ENCODE measurements at places on chromosomes 5 and 9.
A peak's percentile ranks its signal among the peaks of the same experiment; 100 is the strongest.

DNA sequence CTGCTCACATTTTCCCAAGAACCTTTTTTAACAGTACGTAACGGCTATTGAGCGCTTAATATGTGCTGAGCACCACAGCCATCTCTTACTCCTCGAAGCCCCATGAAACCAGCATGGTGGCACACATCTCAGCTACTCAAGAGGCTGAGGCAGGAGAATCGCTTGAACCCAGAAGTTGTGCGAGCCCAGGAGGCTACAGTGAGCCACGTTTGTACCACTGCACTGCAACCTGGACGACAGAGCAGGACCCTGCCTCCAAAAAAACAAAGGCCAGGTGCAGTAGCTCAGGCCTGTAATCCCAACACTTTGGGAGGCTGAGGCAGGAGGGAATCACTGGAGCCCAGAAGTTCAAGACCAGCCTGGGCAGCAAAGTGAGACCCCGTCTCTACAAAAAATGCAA is 28.2 kb downstream of the AQP7 start:
- no peak for DNase-seq

GRCh38 chr9:1959371-1959770 is 55.8 kb upstream of the SMARCA2 start:
- DNase-seq = no peak

GRCh38 chr9:93592008-93592642 is 15.7 kb downstream of the PHF2 start:
- no peak for DNase-seq

GRCh38 chr5:35956429-35956828 is 18.0 kb upstream of the CAPSL start:
- peak; percentile 33 for DNase-seq

GRCh38 chr9:114643896-114644295 is 13.7 kb downstream of the TEX53 start:
- DNase-seq = no peak

- DNase-seq = no peak
Measured at GRCh38 chr5:115494570-115495289, 49.8 kb downstream of the FEM1C start.

- DNase-seq = no peak
Measured at GRCh38 chr5:140292212-140293036, 10.5 kb downstream of the PFDN1 start.

DNA sequence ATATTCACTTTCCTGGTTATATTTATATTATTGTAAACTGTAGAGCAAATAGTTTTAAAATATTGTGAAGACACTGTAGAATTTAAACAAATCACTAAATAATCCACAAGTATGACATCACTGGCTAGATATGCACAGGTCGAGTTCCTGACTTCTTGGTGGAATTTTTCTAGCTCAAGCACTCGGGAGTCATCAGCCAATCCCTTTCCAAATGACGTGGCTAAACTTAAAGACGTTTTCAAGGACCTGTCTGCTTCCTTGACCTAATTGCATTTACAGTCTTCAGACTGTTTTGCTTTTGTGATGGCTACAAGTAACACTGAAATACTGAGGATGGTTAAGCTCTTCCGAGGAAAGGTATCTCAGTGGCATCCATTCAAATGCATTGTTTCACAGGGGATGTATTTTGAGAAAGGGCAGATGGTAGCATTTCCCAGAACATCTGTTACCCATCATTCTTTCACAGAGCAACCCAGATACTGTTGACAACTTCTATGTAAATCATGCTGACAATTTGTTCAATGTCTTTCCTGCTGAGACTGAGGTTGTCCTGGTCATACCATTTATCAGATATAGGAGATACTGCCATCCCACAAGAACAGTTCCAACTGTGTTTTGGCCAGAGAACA is 262.8 kb downstream of the CDH10 start:
- no peak for DNase-seq

GRCh38 chr9:114321759-114322158 is 1.1 kb upstream of the ORM1 start:
- DNase-seq = no peak

- DNase-seq = no peak
Measured at GRCh38 chr5:25327172-25327571, 682.4 kb upstream of the CDH10 start.

- no peak for DNase-seq
Measured at GRCh38 chr5:35125746-35126145, 78.0 kb upstream of the AGXT2 start.

- no peak for DNase-seq
Measured at GRCh38 chr5:172994405-172994804, 10.8 kb downstream of the ATP6V0E1 start.

DNA sequence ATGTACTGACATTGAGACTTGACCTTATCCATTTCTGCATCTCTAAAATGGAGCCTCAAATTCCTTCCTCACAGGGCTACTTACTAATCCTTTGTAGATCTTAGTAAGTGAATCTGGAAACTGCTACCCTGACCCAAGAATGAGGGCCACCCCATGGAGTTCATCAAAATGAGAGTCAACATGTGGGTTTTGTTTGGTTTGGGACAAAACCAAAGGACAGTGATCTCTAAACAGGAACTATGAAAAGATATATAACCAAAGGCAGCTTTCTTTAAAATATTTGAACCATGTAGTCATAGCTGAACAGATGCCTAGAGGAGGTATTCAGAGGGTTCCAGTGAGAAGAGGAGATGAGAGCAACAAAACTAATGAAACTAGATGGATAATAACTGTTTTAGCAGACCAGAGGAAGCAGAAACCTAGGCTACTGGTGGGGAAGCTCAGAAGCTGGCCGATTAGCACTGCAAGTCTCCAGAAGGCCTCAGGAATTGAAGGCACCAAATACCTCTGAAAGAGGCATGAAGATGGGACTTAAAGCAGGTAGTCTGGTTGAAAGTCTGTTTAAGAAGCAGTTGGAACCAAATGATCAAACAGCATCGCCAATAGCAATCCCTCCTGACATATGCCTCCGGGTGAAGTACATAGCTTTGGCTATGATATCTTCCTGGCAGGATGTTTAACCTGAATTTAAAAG is 45.8 kb downstream of the THOC3 start:
- no peak for DNase-seq

GRCh38 chr5:14741801-14742440 is 77.4 kb downstream of the OTULIN start:
- DNase-seq = no peak

GRCh38 chr5:10921160-10921559 is 160.1 kb upstream of the DAP start:
- DNase-seq = no peak

GRCh38 chr9:130932255-130933079 is 6.6 kb downstream of the FIBCD1 start:
- DNase-seq = no peak

DNA sequence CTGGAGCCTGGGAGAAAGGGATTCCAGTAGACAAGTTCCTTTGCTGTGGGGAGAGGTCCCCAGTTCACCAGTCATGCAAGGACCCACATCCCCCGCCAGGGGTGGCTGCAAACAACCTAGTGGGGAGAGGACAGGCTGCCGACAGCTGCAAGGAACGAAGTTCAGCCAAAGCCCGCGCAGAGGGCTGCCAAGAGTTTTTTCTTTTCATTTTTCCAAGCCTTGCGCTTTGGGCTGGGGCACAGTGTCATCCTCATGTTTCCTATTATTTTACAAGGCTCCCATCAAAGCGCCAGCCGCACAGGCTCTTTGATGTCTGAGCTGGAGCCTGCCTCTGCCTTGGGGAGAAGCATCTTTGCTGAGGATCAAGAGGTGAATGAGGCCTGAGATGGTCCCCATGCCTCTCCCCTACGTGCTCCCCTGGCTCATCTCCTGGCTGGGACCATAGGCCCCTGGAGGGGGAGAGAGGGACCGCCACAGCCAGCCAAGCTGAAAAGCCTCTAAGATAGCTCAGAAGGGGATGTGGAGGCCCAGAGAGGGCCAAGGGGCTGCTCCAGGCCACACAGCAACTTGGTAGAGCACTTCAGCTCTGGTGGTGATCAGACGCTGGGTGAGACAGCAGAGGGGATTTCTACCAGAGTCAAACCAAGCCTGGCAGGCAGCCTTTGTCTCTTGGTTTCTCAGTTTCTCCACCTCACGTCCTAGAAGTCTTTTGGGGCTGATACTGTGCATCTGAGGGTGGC is 50.4 kb upstream of the SYNPO start:
- DNase-seq = no peak

DNA sequence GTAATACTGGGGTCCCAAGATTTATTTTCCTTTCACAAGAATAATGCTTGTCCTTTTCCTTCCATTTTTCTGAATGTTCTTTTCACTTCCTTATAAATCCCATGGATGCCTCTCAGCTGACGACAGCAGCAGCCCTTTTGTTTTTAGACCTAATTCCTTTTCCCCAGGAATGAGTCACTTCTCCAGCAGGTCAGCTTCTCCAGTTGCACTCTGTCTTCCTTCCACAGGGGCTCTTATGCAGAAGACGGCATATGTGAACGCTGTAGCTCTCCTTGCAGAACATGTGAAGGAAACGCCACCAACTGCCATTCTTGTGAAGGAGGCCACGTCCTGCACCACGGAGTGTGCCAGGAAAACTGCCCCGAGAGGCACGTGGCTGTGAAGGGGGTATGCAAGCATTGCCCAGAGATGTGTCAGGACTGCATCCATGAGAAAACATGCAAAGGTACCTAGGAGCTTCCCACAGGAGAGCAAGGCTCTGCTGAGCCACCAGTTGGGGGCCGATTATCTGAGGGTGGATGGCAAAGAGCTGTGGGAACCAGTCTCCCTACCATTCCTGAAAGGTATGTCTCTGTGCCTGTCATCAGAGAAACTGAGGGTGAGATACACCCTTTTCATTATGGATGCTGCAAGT is 72.9 kb downstream of the RFK start:
- no peak for DNase-seq

DNA sequence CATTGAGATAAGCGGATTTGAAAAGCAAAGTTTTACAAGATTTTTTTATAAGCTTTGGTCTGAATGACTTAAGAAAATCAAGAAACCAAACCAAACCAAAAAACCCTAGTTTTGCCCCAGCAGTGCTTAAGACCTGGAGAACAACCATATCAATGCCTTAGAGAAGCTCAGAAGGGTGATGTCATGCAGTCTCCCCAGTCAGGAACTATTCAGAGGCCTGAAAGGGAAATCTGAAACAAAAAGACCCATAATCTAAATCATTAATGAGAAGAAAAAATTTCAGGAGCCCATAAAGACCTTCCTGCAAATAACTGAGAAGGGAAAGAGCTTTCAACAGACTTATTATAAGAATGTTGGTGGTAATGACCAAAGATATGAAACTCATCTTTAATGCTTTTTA is 280.1 kb downstream of the MARCHF11 start:
- DNase-seq = no peak

DNA sequence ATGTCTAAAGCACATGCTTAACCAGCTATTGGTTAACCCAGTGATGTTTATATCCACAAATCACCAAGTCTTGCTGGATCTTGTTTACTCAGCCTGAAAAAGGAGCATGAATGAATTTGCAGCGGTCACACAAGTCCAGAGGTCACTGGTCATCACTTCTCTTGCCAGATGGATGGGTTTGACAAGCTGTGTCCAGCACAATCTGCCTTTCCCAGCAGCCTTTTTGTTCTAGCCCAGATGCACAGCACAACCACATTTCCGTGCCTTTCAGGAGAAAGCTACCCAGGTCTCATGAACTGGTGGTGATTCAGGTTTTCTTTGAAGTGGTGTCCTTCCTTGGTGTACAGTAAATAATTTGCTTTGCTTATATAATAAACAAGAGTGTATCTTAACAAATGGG is 32.1 kb downstream of the TMEM252 start:
- DNase-seq = no peak

- no peak for DNase-seq
Measured at GRCh38 chr5:110925398-110925797, 146.1 kb upstream of the TSLP start.

- no peak for DNase-seq
Measured at GRCh38 chr5:59608745-59609144, 284.8 kb downstream of the PDE4D start.

DNA sequence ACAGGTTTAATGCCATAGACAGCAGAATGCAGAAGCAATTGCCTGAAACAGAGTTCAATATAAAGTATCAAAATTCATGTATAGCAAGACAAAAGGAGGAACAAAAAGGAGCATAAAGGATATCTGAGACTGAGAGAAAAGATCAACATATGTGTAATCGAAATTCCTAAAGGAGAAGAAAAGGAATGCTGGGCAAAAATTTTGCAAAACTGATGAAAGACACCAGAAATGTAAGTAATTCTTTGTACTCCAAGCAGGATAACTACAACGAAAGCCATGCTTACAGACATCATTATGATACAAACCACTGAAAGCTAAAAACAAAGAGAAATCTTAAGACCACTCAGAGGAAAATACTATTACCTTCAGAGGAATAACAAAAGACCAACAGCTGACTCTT is 72.8 kb upstream of the MTAP start:
- DNase-seq = no peak

GRCh38 chr5:39714036-39714698 is 289.4 kb upstream of the DAB2 start:
- peak; percentile 66 for DNase-seq

DNA sequence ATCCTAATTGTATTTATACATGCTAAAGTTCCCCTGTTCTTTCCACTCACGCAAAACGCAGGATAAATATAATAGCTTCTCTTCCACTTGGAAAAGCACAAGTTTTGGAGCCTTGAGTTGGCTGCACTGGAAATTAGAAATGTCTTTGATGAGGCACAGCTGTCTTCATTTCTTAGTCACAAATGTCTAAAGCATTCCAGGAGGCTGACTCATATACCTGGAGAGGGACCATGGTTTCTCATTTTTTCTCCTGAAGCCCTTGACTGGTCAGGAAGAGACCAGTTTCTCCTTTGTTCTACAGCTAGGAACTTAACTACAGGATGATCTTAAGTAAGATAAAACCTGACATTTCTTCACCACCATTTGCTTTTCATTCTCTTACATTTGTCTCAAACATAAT is 16.2 kb downstream of the MTX3 start:
- DNase-seq = peak; percentile 38

- DNase-seq = no peak
Measured at GRCh38 chr9:29213417-29214153, 1640.3 kb upstream of the C9orf72 start.

- no peak for DNase-seq
Measured at GRCh38 chr9:78011049-78011448, 20.6 kb downstream of the GNAQ start.

DNA sequence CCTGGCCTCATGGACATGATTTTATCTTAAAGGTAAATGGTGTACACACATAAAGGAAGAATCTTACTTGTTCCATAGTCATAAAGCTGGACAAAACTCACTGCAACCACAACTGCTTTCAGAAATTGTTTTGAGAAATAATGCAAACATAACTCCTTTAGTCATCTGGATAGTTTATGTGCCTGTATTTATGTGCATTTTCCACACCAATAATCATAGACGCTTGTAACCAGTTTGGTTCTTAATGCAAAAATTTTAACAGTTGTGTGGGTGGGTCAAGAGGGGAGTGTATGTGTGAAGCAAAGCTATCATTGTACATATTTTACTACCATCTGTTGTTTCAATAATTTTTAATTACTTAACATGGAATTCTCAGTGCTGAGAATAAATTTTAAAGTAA is 80.1 kb downstream of the EFNA5 start:
- DNase-seq = no peak

DNA sequence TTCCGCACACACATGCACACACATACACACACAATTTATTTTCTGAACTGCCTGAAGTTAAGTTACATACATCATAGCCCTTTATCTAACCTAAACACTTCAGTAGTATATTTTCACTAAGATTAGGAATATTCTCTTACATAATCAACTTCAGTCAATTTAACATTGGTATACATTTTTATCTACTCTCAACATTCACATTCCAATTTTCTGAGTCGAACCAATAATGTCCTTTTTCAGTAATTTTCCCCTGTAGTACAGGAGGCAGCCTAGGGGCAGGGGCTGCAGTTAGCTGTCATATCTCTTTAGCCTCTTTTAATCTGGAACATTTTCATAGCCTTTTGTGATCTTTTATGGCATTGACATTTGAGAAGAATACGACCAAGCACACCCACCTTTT is 150.1 kb downstream of the DAB2IP start:
- DNase-seq = no peak

All from LoVo (cell line).